Activated B cell treated with CpG ODN at 0.5 μM for 24 hours (primary cell): ENCODE measurements at places on chromosomes 5 and 9.

DNA sequence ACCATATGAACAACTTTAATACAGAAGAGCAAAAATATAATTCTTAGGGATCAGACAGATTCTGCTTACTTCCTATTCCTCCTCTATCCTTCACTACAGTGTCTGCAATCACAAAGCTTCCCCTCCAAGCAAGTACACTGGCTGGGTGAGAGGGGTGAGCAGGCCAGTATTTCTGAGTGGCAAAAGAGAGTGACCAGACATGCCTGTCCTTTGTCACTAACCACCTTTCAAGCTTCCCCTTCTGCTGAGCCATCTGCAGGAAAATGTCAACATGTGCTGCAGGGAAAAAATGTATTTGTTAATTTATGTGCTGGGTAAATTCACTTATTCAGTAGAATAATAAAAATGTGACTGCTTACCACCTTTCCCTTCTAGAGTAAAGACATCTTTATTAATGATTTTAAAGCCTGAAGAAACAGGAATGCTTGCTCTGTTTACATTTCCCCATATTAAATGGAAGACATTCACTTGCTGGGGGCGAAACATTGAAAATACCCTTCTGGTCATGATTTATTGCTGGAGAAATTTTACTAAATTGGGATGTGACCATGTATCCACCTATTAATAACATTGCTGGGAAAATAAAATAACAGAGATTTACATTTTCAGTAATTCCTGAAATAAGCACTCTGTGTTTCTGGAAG lies 84.9 kb downstream of the SPOCK1 start:
- no peak for DNase-seq

DNA sequence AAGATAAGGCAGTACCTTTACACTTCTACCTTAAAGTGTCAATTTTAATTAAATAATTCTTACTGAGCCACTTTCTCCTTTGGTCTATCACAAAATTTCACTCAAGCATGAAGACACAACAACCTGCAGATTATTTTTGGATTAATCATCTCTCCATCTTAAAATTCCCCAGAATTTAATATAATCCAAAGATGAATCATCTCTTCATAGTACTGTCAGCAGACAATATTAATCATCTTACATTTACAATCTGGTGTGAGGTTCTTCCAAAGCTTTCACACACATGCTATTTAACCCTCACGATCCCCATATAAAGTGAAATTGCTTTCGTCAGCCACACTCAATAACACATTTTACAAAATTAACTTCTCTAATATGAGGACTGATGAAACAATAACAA lies 43.0 kb downstream of the LHFPL2 start:
- no peak for DNase-seq

DNA sequence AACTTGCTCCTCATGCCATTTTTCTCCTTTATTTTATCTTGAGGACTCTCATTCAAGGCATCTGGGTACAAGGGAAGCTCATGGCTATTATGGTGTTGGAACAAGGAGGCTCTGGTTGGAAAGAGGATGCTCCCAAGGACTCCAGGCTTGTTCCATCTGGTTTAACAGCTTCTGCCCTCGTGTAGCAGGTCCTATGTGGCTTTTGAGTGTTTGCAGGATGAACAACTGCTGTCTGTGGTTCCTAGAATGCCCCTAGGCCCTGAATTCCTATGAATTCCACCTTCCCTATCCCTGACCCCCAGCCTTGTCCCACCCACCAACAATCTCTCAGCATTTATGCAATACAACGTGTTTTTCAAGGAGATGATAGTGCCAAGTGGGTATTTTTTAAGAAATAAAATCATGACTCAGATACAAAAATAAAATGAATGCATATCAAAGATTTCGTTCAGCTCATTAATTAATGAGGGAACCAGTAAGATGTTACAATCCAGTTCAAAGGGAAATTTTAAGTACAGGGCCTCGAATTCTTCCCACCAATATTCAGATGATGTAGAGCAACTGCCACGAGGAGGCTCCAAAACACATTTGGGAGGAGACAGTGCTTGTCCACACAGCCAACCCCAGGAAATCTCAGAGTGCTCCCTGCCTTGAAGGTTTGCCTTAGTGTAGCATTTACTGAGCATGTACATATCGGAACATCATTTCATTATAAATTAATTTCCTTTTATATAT lies 182.0 kb downstream of the MUSK start:
- no peak for DNase-seq

DNA sequence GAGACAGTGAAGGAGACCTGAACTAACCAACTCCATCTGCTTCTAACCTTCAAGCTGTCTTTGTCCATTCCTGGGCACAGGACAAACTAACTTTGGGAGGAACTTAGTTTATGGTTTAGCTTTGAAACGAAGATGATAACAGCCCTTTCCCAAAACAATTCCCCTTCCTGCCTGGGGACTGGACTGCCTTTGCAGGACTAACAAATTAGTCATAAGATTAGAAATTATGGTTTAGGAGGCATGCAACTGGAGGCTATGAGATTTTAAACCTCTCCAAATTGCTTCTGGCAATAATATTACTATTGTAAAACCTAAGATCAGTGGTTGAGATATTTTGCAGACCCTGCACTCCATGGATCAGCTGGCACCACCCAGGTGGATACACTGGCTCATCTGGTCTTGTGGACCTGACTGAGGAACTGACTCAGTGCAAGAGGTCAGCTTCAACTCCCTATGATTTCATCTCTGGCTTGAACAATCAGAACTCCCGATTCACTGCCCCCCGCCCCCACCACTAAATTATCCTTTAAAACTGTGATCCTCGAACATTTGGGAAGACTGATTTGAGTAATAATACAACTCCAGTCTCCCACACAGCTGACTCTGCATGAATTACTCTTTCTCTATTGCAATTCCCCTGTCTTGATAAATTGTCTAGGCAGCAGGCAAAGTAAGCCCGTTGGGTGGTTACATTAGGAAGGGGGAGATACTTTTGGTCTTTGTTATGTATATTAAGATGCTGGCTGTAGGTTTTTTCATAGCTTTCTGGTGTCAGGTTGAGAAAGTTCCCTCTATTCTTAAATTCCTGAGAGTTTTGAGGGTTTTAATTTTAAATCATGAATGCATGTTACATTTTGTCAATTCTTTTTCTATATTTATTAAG lies 213.3 kb downstream of the TSSK1B start:
- no peak for DNase-seq

DNA sequence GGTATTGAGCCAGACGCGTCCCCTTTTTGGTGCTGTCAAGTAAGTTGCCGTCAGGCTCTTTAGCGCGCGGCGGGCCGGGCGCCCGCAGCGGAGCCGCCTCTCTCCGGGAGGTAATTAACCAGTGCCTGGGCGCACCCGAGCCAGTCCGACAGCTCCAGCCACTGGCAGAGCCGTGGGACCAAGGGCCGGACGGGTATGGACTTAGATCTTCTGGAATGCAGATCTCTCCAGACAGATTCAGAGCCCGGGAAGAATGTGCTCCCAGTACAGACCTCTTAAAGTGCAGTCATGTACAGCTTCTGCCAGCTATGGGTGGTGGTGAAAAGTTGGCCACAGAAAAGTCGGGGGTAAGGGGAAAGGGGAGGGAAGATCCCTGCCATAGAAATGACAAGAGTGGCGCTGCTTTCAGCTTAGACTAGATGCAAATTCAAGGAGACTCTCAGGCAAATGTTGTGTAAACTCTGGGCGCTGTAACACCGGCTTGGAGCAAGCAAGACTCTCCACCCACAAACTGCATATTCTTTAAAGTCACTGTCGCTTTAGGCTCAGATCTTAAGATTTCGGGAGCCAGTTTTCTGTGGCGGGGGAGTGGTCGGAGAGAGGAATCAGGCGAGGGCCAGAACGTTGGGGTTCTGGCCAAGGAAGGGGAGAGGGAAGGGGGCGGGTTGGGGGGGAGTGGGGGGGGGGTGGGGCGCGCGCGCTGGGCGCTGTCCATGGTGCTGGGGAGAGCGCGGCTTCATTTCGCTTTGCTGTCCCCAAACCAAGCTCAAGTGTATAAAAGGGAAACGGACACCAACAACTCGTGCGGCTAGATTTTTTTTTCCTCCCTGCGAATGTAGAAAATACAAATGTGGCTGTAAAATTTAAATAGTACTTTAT lies 29.2 kb downstream of the NR2F1 start:
- DNase-seq, result no peak

- no peak for DNase-seq
Observed at GRCh38 chr9:112754578-112754977, 4.0 kb downstream of the SNX30 start.

DNA sequence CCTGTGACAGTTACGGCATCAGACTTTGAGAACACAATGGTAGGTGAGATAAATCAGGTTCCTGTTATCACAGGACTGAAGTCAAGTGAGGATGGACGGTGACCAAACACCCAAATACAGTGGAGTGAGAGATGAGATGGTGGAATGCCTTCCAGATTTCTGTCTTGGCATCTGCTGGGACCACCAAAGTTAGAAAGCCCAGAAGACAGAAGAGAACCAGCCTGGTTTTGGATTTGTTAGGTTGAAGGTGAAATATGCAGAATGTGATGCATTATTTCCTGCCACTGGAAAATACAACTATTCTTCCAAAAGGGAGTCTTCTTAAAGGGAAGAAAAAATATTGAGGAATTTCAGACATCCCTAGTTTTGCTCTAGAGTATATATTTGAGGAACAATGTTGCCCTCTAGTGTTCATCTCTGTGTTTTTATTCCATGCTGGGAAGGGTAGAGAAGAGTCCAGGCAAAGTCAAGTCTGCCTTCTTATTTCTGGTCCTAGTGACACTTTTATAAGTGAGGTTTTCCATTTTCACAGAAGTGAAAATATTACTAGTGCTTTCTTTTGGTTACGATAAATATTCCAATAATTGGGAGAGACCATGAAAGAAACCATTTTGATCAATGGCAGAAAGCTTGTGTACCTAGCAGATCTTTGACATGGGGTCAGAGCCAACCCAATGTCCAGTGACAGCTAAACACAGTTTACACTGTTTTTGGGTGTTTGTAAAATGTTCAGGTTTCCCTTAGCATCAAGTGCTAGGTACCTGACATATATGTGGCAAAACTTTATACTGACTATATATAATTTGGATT lies 142.3 kb upstream of the ANKH start:
- no peak for DNase-seq

DNA sequence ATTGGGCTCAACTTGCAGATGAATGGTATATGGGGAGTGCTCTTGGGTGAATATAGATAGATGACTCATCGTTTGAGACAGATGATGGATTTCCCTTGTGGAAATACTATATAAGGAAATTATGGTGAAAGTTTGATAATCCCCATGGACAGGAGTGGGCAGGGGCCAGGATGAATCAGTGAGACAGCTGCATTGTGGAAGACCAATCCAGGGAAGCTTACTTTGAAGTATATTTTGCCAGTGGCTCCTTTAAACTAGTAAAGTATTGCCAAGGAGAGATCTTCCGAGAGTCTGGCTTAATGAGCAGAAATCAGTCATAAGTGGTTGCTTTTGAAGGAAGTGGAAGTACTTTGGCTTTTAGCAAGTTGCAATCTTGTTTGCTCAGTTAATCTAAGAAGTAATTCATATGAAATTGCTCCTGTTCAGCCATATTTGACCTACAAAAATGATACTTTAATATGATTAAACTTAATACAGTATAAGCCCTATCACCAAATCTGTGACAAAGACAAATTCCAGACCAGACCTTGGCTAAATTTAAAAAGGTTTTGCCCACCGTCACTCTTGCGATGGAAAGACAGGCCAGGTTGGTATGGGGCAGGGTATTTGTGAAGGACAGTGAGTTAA lies 9.3 kb upstream of the TNC start:
- no peak for DNase-seq

GRCh38 chr5:111930905-111931461 lies 174.0 kb upstream of the NREP start:
- DNase-seq, result no peak

GRCh38 chr9:127033789-127034188 lies 88.6 kb downstream of the ANGPTL2 start:
- no peak for DNase-seq

DNA sequence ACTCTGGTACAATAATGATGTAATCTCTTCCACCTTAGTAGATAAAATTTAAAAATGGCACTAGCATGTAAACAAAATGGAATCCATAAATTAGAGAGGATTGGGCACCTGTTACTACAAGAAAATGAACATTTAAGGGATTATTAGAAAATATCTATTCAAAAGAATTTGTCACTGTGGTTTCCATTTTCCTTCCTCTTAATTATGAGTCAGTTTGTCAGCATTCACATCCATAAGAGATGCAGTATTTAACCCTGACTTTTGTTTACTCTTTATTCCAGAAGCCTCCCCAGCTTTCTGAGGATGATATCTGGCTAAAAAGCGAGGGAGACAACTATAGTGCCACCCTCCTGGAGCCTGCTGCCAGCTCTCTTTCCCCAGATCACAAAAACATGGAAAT lies 72.1 kb downstream of the C9orf152 start:
- no peak for DNase-seq
